ENCODE measurements at places on chromosomes 3 and 15.

GRCh38 chr15:45664451-45664850 is 29.6 kb downstream of the SQOR start:
- no peak for DNase-seq

DNA sequence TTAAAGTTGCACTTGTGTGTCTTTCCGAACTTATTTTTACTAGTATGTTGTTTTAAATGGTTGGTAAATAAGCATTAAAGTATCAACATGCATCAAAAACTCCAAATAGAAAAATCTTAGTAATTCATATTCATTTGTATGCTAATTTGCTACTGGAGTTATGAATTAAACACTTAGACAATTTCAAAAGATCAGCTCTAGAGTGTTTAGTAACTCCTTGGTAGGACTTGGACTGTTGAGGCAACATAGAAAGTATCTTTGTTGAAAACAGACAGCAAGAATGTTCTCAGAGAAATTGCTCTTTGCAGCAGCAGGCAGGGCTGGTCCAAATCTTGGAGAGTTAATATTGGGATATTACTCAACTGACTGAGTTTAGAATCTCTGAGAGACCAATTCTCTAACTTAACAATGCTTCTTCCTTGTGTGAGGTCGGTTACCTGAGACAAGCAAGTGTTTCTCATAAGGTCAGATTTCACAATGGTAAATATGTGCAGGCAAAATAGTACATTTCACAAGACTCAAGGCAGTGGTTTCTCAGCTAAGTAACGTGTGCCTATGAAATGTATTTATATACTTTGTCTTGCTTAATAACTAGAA is 147.8 kb upstream of the IL12A start:
- DNase-seq = no peak

GRCh38 chr3:147099076-147099475 is 307.3 kb downstream of the ZIC4 start:
- no peak for DNase-seq

GRCh38 chr3:16482770-16483531 is 30.5 kb downstream of the RFTN1 start:
- DNase-seq = no peak

DNA sequence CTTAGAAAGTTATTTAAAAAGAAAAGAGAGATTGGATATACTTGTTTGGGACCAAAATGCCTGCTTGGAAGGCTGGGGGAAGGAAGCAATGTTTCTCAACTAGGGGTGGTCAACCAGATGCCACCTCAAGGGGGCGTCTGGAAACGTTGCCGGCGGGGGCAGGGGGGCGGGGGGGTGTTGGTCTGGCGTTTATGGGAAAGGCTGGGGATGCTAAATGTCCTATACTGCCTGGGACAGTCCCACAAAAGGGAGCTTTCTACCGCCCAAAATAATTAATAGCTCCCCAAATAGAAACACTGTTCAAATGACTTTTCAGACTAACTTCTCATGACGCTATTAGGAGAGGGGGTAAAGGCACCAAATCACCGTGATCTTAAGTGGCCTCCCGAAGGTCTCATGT is 2.2 kb downstream of the POLG start:
- no peak for DNase-seq

DNA sequence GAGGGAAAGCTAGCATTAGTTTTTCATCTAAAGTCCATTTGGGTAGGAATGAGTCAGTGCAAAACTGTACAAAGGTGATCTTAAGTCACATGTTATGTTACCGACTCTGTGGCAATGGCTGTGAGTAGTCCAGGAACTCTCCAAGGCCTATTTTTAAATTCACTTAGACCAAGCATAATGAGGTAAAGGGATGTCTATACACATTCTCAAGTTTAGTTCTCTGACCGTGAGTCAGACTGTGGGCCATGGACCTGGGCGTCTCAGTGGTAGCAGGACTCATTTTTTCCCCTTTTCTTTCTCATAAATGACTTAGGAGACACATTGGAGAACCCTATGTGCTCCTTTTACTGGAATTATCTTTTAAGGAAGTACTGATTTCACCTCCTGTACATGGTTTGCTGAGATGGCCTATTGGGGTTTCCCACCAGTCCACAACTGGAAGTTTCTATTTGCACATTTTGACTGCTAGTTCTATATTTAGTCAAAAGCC is 488.7 kb upstream of the TPRG1 start:
- DNase-seq = no peak

GRCh38 chr3:169148448-169149348 is 514.8 kb downstream of the MECOM start:
- DNase-seq = no peak

DNA sequence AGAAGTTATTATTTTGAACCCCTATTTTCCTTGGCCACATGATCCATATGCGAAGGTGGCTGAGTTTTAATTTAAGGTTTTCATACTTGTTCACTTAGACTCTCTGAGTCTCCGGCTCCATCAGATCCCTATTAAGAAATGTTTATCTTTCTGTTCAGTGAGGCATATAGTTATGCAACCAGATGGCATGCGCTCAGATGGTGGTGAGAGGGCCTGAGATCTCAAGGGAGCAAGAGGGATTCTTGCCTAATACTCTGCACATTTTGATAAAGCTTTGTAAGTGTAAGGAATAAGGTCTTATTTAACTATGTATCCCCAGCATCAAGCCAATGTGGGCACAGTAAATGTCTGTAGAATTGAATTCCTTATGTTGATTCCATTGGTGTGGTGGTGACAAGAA is 78.9 kb upstream of the DPH6 start:
- DNase-seq = peak; percentile 36

DNA sequence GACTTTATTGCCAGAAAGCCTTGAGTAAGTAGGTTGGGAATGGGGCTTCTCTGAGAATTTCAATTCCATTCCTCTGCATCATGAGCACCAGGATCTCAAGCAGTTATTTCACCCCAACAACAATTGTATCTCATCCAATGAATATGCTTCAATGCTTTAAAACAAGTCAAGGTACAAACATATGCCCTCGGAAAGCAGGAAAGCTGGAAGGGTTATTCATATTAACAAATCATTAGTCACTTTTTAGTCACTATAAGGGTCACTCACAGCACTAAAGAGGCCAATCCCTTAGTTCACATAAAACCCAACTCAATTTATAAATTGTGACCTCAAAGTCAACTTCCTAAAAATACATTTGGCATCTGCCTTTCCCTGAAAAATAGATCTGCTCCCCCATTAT is 16.2 kb downstream of the MB21D2 start:
- no peak for DNase-seq

GRCh38 chr3:124113485-124113884 is 121.6 kb upstream of the ROPN1 start:
- DNase-seq = no peak

DNA sequence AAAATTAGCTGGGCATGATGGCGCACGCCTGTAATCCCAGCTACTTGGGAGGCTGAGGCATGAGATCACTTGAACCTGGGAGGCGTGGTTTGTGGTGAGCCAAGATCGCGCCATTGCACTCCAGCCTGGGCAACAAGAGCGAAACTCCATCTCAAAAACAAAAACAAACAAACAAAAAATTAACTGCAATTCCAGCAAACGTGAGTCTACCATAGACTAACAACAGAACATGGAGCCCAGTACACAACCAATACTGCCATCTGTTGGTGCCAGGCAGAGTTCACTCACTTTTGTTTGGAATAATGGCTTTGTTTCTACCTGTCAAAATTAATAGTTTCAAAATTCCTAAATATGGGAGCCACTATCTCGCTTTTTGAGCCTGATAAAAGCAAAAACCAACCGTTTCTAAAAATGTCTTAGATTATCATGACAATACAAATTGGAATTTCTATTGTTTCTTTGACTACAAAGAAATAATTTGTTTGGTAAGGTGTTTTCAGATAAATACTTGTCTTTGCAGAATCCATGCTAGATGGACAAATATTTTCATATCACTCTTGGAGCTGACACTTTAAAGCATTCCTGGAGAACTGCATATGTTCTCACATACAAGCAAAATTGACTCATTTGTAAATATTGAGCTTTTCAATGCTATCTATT is 45.0 kb downstream of the GPR176 start:
- no peak for DNase-seq

GRCh38 chr15:69958496-69959084 is 139.1 kb downstream of the TLE3 start:
- no peak for DNase-seq

DNA sequence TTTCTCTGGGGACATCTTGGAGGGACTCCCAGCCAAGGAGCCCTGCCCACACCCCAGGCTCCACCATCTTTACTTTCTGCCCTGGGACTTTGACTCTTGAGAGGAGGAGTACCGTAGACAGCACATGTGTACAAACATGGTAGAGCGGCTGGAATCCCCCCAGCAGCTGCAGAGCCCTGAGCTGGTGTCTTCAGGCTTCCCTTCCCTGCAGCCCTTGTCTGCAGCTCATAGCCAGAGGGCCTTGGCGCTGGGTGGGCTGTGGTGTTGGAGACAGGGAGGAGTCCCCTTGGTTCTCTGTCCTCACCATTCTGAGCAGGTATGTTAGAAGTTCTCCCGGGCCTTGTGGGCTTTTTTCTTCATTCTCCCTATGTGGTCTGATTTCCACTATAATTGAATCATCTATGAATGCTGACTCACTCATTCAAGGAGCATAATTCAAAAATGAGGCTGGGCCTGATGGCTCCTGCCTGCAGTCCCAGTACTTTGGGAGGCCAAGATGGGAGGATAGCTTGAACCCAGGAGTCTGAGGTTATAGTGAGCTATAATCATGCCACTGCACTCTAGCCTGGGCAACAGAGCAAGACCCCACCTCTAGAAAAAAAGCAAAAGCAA is 97.8 kb upstream of the MEF2A start:
- DNase-seq = no peak

DNA sequence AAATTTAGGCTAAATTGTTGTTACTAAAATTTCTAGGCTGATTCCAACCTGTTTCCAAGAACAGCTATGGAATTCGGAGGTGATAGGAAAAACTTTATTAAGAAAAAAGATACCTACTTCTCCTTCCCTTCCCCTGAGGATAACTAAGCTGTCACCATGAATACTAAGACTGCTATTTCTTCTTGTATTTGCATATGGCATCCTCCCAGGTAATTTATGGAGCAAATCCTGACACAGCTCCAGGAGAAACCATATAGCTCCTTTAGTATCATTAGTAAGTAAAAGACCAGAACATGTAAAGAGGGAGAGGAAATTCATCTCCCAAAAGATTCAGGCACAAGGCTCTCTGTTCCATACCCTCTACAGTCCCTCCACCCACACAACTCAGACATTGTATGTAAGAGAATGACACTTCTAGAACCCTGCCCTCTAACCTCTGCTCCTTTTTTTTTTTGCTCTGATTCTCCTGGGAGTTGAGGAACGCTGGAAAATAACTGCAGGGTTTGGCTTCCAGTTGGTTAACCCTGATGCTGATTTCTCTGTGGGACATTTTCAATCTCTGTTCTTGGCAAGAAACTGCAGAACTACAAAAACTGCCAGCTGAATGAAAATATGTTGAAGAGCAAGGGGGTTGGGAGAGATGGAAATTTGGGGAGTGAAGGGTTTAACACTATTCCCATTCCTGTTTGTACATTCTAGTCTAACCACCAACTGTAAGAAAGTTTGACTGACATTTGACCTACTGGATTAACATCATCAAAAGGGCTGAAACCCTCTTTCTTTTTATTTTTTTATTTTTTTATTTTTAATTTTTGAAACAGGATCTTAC is 14.2 kb upstream of the MAGI1 start:
- DNase-seq = no peak

DNA sequence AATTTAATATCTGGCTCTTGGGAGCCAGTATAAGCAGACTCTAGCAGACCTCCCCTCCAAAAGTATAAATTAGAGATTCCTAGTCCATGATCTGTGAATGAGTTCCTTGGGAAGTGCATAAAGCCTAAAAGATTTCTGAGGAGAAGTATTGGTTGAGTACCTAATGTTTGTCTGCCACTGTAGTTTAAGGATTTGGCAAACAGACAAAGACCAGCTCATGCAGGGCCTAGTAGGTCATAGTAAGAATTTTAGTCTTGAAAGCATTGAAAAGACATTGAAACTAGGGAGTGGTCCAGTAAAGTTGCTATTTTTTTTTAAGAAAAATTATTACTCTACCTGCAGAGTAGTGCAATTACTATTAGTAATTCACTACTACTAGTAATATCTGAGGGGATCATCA is 67.5 kb downstream of the SPRED1 start:
- DNase-seq = no peak

DNA sequence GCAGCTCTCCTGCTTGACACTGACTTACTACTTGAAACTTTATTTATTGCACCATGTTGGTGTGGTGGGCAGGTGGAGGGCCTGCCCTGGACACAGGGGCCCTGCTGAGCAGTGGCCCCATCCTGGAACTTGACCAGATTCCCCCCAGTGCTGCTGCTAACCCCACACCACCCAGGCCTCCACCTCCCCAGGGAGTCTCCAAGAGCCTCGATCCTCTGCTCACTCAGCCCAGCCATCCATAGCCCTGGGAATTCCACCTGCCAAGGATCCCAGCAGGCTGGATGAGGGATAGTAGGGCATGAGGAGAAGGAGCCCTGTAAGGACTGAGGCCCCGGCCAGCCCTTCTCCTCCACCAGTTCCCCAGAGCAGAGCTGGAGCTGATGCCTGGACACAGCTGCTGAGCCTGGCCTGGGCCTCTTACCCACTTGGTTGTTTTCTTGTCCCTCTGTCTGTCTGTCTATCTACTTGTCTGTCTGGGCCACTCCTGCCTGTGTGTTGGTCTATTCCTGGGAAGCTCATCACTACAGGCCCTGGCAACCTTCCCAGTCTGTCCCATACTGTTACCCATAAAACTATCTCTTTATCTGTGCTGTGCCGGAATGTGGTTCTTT is 2.8 kb downstream of the CHAC1 start:
- DNase-seq = no peak

- DNase-seq = no peak
Measured at GRCh38 chr3:54225841-54226528, 103.6 kb downstream of the CACNA2D3 start.

- no peak for DNase-seq
Measured at GRCh38 chr3:194739498-194740284, 54.0 kb downstream of the FAM43A start.

- DNase-seq = no peak
Measured at GRCh38 chr3:88618021-88618645, 468.4 kb downstream of the C3orf38 start.

GRCh38 chr3:71454512-71455403 is 128.8 kb downstream of the FOXP1 start:
- DNase-seq = no peak

GRCh38 chr3:159252772-159253384 is 451.0 kb downstream of the MFSD1 start:
- DNase-seq = no peak

GRCh38 chr3:194908972-194909371 is 223.3 kb downstream of the FAM43A start:
- DNase-seq = no peak

GRCh38 chr3:11591391-11592282 is 52.1 kb downstream of the VGLL4 start:
- no peak for DNase-seq

- no peak for DNase-seq
Measured at GRCh38 chr15:27587810-27588209, 511.3 kb downstream of the OCA2 start.

All from omental fat pad (tissue), 4 donors.